Muscle of leg (tissue), 16 donors: ENCODE measurements at places on chromosomes 1 and 21. TPM values are rescaled to one million over a fixed set of nuclear protein-coding genes. Genes with fewer than 3 reads are reported as not detected.

GRCh38 chr1:248842781-248843331, 4.8 kb downstream of the ZNF672 start:
- no peak for DNase-seq
- no peak overlapping the region for H3K27ac ChIP-seq
- no peaks in the 10 kb centered on the region for H3K27me3 ChIP-seq
- peaks cover 19% of the 10 kb centered on the region for H3K4me1 ChIP-seq
- H3K36me3 ChIP-seq, result peaks cover 38% of the 10 kb centered on the region
- no peak overlapping the region for H3K4me3 ChIP-seq

DNA sequence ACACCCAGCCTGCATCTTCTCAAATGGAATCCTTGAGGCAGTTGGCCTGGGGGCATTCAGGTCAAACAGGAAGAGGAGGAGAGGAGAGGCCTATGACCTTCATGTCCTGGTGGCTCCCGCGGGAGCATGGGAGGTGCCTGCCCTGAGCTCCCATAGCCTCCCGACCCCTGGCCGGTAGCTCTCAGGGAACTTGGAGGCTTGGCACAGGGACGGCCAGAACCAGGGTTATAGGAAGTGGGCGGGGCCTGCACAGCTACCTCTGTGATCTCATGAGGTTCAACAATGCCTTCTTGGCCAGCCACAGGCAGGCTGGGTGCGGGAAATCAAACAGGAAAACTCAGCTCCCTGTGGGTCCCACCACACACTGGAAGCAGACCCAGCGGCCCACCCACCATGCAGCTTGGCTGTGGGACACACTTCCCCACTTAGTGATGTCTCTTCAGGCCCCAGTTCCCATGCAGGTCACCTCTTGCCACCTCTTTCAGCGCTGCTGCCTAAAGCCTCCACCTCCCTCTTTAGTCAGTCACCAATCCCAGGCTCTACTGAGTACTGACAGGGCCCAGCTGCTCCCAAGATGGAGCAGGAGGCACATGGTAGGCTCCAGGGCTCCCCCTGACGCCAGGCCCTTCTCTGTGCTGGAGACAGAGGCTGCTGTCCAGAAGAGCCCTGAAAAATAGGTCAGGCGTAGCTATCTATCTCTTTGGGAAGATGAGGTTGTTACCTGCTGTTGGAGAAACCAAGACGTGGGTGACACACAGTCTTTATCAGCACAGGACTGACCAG, at the start of gene SLFNL1:
TSS of gene SLFNL1 (minus strand) at position 200 of the 783 bp plus-strand sequence. CDS start 1,065 bp downstream, outside the sequence.
- H3K27me3 ChIP-seq, result no peaks in the 10 kb centered on the region
- no peak within 1 kb of the TSS for H3K4me3 ChIP-seq
- DNase-seq, result no peak
- H3K36me3 ChIP-seq, result peaks cover 57% of the 10 kb centered on the region
- peak within 1 kb of the TSS; percentile 20 for H3K27ac ChIP-seq

GRCh38 chr1:12176298-12177118, 9.7 kb downstream of the TNFRSF1B start:
- H3K27me3 ChIP-seq, result no peaks in the 10 kb centered on the region
- H3K27ac ChIP-seq, result peak overlapping the region; percentile 13
- no peak for DNase-seq
- H3K4me3 ChIP-seq, result no peak overlapping the region
- H3K36me3 ChIP-seq, result no peaks in the 10 kb centered on the region
- H3K4me1 ChIP-seq, result peaks cover 49% of the 10 kb centered on the region

- DNase-seq, result no peak
- no peaks in the 10 kb centered on the region for H3K36me3 ChIP-seq
- H3K4me1 ChIP-seq, result no peaks in the 10 kb centered on the region
- H3K4me3 ChIP-seq, result no peak overlapping the region
- no peak overlapping the region for H3K27ac ChIP-seq
- no peaks in the 10 kb centered on the region for H3K27me3 ChIP-seq
Measured at GRCh38 chr1:238254935-238255334, 364.2 kb upstream of the ZP4 start.

PLEKHN1 gene
- total RNA-seq, result not detected

GRCh38 chr1:228922722-228923376, 187.6 kb downstream of the RHOU start:
- H3K27ac ChIP-seq, result no peak overlapping the region
- DNase-seq, result no peak
- H3K36me3 ChIP-seq, result no peaks in the 10 kb centered on the region
- no peak overlapping the region for H3K4me3 ChIP-seq
- H3K4me1 ChIP-seq, result peaks cover 5% of the 10 kb centered on the region

DNA sequence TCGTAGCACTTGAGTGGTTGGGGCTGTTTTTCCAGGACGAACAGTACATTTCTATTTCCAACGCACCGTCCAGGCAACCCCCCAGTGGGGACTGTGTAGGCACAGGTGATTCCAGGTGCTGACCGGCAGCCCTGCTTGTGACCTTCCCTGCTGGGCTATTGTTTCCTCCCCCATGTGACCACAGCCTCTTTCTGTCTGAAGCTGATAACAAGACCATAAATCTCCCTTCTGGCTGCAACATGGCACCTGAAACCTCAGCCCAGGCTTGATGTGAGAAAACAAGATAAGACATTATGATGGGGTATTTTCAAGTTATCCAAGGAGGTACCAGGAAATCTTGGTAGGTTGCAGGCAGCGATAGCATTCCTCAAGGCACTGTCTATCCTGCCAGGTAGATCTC, 48.2 kb downstream of the HLX start:
- H3K36me3 ChIP-seq, result no peaks in the 10 kb centered on the region
- H3K27ac ChIP-seq, result no peak overlapping the region
- no peak for DNase-seq
- H3K27me3 ChIP-seq, result no peaks in the 10 kb centered on the region
- H3K4me1 ChIP-seq, result peaks cover 4% of the 10 kb centered on the region

- H3K27me3 ChIP-seq, result peaks cover 28% of the 10 kb centered on the region
- no peaks in the 10 kb centered on the region for H3K36me3 ChIP-seq
- peaks cover 11% of the 10 kb centered on the region for H3K4me1 ChIP-seq
- H3K27ac ChIP-seq, result no peak overlapping the region
- no peak overlapping the region for H3K4me3 ChIP-seq
- DNase-seq, result no peak
Measured at GRCh38 chr1:38578271-38578951, 281.2 kb downstream of the RRAGC start.

DNA sequence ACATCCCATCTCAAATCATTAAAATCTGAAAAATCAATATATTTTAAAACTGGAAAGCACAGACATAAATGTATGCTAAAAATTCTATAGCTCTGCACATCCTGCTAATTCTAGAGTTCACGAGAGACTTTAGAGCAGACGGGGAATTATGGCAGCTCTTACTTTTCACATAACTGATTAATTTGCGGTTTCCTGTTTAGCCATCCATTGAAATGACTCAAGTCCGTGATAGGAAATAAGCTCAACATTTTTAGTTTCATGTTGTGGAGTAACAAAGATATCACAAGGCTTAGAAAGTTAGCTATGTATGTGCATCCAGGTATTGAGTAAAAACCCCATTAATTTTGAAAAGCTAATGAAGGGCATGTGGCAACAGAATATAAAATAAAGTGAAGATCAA, 123.2 kb downstream of the SMYD2 start:
- no peak for DNase-seq
- H3K4me3 ChIP-seq, result no peak overlapping the region

PLA2G2A gene
- 0.35 TPM for total RNA-seq

GRCh38 chr1:110309767-110310166, 29.4 kb upstream of the RBM15 start:
- DNase-seq, result no peak
- peaks cover 4% of the 10 kb centered on the region for H3K4me1 ChIP-seq
- no peaks in the 10 kb centered on the region for H3K27me3 ChIP-seq

CCNL2 gene
- 124 TPM for total RNA-seq

CD48 gene
- total RNA-seq, result 1.2 TPM

GRCh38 chr1:19229828-19230325, 19.8 kb upstream of the UBR4 start:
- H3K4me3 ChIP-seq, result no peak overlapping the region
- no peak overlapping the region for H3K27ac ChIP-seq
- H3K27me3 ChIP-seq, result no peaks in the 10 kb centered on the region
- peaks cover 89% of the 10 kb centered on the region for H3K36me3 ChIP-seq

GRCh38 chr1:231357831-231358354, 19.8 kb downstream of the SPRTN start:
- peaks cover 11% of the 10 kb centered on the region for H3K36me3 ChIP-seq
- no peaks in the 10 kb centered on the region for H3K27me3 ChIP-seq
- peak; percentile 79 for DNase-seq
- no peak overlapping the region for H3K4me3 ChIP-seq

GRCh38 chr1:93172778-93173177, 7.4 kb downstream of the TMED5 start:
- H3K27ac ChIP-seq, result no peak overlapping the region
- DNase-seq, result no peak
- H3K27me3 ChIP-seq, result no peaks in the 10 kb centered on the region
- no peak overlapping the region for H3K4me3 ChIP-seq
- H3K4me1 ChIP-seq, result no peaks in the 10 kb centered on the region
- H3K36me3 ChIP-seq, result peaks cover 5% of the 10 kb centered on the region

GRCh38 chr1:145988773-145989172, 7.6 kb downstream of the TXNIP start:
- peaks cover 33% of the 10 kb centered on the region for H3K4me1 ChIP-seq
- no peak for DNase-seq
- H3K36me3 ChIP-seq, result peaks cover 14% of the 10 kb centered on the region

GRCh38 chr21:33020558-33021100, 5.1 kb upstream of the OLIG2 start:
- no peak for DNase-seq
- peaks cover 37% of the 10 kb centered on the region for H3K4me1 ChIP-seq
- H3K4me3 ChIP-seq, result no peak overlapping the region
- H3K27me3 ChIP-seq, result peaks cover 94% of the 10 kb centered on the region

DNA sequence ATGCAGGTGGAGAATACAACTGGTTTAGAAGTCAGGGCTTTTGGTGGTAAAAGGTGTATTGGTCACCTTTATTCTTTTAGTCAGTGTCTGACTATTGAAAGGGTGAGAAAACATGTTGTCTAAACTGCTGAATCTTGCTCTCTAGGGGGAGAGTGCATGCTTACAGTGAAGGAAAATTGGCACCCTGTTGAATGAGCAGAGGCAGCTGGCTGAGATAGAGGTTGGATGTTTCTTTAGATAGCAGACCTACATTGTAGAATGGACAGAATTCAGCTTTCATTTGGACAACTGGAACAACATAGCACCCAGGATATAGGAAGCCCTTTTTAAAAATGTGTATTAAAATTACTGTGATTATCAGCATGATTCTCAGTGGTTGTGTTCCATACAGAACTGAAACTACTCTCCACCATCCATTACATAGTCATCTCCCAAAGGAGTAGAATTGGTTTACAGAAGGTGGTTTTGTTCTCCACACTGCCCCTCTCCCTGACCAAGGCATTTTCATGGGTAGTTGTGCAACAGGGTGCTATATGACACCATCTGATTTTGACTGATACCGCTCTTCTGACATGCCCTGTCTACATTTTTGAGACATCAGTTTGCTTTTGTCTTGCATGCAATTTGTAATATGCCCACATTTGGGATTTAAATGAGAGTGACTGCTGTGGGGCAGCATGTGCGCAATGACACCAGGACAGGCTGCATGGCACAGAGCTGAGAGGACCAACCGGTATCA, 16.2 kb downstream of the RHOU start:
- H3K4me3 ChIP-seq, result no peak overlapping the region
- no peak for DNase-seq
- H3K27me3 ChIP-seq, result peaks cover 23% of the 10 kb centered on the region
- peaks cover 4% of the 10 kb centered on the region for H3K36me3 ChIP-seq
- no peaks in the 10 kb centered on the region for H3K4me1 ChIP-seq
- H3K27ac ChIP-seq, result no peak overlapping the region

LEFTY1 gene
- 0.44 TPM for total RNA-seq

GRCh38 chr1:45654540-45655280, 30.9 kb upstream of the CCDC17 start:
- H3K27me3 ChIP-seq, result no peaks in the 10 kb centered on the region
- H3K36me3 ChIP-seq, result peaks cover 62% of the 10 kb centered on the region
- H3K4me3 ChIP-seq, result no peak overlapping the region

HLX gene
- 12.8 TPM for total RNA-seq

DNA sequence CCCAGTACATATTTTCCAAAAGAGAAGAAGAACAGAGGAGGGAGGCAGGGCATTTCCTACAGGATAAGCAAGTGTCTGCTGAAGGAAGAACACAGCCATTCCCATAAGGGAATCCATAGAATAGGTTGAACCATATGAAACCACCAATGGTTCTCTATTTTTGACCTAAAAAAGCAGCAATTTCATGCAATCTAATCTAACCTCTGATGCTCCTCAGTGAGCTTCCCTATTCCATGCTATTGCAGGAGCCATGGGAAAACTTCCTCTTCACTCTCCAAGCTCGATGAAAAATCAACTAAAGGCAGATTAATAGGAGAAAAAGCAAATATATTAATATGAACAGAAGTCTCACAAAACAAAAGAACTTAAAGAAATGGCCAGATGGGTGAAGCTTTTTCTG, 50.5 kb downstream of the SIPA1L2 start:
- H3K27ac ChIP-seq, result peak overlapping the region; percentile 16
- no peaks in the 10 kb centered on the region for H3K36me3 ChIP-seq
- peaks cover 5% of the 10 kb centered on the region for H3K4me1 ChIP-seq
- H3K27me3 ChIP-seq, result no peaks in the 10 kb centered on the region
- H3K4me3 ChIP-seq, result no peak overlapping the region

GRCh38 chr1:32276032-32276782, 15.7 kb upstream of the HDAC1 start:
- H3K27ac ChIP-seq, result no peak overlapping the region
- peaks cover 56% of the 10 kb centered on the region for H3K27me3 ChIP-seq
- no peaks in the 10 kb centered on the region for H3K36me3 ChIP-seq
